Hematopoietic multipotent progenitor cell treated with erythropoietin and hydrocortisone succinate and interleukin-3 and kit ligand, for 8 days (in vitro differentiated cells): ENCODE measurements at places on chromosomes 1 and 21.

DNA sequence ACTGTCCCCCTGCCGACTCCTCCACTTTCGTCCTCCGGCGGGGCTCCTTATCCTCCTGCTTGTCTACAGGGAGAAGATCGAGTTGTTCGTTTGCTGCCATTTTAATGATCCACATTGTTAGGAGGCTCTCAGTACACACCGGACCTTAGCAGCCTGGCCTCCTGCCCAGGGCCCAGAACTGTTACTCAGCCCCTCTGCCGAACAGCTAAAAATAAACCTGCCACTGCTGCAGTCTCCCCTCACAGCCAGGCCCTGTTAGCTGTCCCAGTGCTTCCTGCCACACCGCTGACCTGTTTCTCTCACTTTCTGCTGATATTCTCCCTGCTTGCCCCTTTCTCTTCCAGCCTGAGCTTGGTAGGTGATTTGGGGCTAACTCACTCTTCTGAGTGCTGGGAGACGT lies 8.3 kb downstream of the MAPKAPK2 start:
- DNase-seq = no peak

DNA sequence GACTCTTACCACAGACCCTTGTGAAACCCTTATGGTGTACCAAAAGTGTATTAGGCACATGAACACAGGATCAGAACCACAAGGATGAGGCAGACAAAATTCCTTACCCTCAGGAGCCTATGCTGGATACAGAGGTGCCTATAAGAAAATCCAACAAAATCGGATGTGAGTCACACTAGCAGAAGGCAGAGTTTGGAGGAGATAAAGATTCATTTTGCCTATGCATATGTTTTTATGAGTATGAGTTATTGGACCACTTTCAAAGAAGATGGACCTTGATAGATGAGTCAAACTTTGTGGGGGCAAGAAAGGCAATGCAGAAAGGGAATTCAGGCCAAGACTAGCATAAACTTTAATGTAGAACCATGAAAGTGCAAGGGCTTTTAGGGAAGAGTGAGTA lies 17.0 kb downstream of the CAMK1G start:
- DNase-seq = no peak

DNA sequence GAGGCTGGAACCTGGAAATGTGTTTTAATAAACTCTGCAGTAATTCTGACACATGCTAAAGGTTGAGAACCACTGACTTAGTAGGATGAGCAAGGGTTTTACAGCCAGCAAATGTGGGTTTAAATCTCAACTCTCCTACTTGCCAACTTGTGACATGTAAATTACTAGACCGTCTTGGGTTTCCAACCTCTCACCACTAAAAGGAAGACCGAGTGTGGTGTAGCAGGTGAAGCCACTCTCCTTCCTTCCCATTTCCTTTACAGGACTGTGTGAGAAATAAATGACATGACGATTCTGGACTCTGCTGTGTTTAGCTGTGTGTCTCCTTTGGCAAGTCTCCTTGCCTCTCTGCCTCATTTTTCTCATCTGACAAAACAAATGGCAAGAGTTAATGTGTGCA lies 49.5 kb upstream of the DNAJC6 start:
- no peak for DNase-seq

DNA sequence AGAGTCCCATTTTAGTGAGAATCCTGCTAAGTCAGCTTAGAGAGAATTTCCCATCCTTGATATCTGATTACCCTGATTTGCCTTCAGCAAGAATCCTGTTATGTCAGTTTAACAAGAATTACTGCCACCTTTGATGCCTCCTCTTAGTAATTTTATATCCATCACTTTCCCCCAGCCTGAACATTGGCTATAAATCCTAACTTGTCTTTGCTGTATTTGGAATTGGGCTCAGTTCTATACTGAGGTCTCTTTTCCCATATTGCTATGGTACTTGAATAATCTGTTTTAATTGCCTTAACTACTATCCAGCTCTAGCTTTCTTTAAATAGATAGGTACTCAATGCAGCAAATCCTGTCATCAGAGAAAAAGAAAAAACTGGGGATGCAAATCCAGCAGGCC lies 842.0 kb upstream of the ADAMTS5 start:
- DNase-seq = no peak

GRCh38 chr1:46687093-46687659 lies 15.5 kb downstream of the TEX38 start:
- DNase-seq = peak; percentile 83

GRCh38 chr1:100627054-100627716 lies 89.2 kb downstream of the GPR88 start:
- no peak for DNase-seq

- DNase-seq = peak; percentile 54
These were observed 1.7 kb downstream of the WASF2 start for GRCh38 chr1:27487966-27488884.

DNA sequence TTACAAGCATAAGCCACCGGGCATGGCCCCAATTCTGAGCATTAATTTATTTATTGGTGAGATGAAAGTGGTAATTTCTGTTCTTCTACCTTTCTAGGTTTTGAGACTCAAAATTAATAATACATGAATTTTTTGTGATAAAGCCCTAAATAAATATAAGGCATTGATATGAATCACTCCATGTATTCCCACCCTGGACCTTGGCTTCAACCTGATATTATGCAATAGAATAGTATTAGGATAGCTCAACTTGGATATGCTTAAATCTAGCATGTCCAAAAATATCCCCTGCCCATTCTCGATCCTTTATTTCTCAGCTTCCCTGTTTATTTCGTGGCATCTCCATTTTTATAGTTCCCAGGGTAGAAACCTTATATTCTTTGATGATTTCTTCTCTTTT lies 2.5 kb downstream of the AGL start:
- DNase-seq = no peak

DNA sequence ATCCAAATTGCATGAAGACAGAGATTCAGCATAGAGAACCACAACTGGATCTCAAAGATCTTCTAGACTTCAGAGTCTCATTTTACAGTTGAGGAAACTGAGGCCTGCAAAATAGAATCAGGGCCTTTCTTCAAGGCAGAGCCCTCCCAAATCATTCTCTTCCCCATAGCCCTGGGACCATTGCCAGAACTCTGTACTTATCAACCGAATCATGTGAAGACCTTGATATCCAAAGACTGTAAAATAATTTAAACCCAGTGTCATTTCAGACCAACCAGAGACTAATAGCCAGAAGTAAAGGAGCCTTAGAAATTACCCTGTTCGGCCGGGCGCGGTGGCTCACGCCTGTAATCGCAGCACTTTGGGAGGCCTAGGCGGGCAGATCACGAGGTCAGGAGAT lies 90.1 kb downstream of the DTL start:
- DNase-seq = peak; percentile 27

- no peak for DNase-seq
These were observed 61.4 kb upstream of the CNIH3 start for GRCh38 chr1:224554620-224555259.

- DNase-seq = no peak
These were observed 20.8 kb upstream of the JAK1 start for GRCh38 chr1:64986903-64987871.

GRCh38 chr1:110914676-110915075 lies 41.7 kb downstream of the CD53 start:
- DNase-seq = no peak

- DNase-seq = no peak
These were observed 321.1 kb downstream of the TGFB2 start for GRCh38 chr1:218666263-218666662.

DNA sequence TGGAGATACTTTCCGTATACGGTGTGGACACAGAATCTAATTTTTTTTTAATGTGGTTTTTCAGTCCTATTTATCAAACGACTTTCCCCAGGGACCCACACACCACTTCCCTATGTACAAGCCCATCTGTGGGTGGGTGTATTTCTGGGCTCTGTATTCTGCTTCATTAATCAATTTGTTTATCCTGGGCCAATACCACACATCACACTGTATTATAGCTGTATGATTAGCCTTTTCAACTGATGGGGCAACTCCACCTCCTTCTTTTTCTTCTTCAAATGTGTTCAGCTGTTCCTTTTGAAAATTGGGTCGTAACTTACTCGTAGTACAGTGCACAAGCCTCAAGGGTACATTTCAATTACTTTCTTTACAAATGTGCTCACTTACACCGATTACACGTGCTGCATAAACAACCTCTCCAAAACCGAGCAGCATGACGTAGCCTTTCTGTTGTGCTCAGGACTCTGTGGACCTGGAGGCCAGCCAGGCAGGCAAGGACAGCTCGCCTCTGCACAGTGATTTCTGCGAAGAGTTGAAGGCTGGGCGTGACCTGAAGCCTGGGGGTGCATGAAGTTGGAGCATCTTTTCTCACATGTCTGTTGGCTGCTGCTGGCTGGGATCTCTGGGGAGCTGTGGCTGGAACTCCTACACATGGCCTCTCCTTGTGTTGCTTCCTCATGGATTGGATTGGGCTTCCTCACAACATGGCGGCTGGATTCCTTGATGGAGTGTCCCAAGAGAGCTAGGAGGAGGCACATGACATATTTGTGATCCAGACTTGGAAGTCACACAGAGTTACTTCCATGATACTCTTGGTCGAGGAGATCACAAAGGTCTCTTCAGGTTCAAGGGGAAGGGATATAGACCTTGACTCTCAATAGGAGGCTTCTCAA lies 126.5 kb downstream of the CRYAA start:
- no peak for DNase-seq

DNA sequence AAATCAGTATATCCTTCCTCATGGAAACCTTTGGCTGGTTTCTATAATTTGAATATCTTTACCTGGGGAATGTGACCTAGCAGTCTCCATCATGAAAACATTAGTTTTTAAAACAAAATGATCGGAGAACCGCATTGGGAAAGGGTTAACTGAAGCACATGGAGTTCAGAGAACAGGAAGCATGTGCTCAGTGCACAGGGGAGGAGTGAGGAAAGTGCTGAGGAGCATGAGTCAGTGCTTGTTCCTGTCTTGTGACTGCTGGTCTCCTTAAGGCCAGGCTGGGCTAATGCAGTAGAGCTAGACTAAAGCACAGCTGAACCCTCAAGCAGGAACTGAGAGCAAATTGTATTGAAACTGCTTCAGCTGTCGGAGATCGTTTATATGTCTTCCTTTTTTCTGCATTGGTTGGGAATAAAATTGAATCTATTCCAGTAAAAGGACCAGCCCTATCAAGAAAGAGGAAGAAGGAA lies 5.8 kb downstream of the IFI16 start:
- DNase-seq = peak; percentile 74

GRCh38 chr1:19689085-19689757 lies 24.5 kb downstream of the HTR6 start:
- DNase-seq = no peak

DNA sequence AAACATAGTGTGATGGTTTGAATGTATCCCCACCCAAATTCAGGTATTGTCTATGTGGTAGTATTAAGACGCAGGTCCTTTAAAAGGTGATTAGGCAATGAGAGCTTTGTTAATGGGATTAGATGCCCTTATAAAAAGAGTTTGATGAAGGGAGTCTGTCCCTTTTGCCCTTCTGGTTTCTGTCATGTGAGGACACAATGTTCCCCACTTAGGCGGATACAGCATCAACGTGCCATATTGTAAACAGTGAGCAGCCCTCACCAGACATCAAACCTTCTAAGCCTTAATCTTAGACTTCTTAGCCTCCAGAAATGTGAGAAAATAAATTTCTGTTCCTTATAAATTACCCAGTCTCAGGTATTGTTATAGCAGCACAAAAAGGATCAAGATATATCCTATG lies 172.8 kb downstream of the FAF1 start:
- DNase-seq = no peak

- DNase-seq = no peak
These were observed 161.2 kb upstream of the IGSF21 start for GRCh38 chr1:17946434-17946833.
